ENCODE measurements at places on chromosomes 7 and 10. TPM values are rescaled to one million over a fixed set of nuclear protein-coding genes. Genes with fewer than 3 reads are reported as not detected.

DNA sequence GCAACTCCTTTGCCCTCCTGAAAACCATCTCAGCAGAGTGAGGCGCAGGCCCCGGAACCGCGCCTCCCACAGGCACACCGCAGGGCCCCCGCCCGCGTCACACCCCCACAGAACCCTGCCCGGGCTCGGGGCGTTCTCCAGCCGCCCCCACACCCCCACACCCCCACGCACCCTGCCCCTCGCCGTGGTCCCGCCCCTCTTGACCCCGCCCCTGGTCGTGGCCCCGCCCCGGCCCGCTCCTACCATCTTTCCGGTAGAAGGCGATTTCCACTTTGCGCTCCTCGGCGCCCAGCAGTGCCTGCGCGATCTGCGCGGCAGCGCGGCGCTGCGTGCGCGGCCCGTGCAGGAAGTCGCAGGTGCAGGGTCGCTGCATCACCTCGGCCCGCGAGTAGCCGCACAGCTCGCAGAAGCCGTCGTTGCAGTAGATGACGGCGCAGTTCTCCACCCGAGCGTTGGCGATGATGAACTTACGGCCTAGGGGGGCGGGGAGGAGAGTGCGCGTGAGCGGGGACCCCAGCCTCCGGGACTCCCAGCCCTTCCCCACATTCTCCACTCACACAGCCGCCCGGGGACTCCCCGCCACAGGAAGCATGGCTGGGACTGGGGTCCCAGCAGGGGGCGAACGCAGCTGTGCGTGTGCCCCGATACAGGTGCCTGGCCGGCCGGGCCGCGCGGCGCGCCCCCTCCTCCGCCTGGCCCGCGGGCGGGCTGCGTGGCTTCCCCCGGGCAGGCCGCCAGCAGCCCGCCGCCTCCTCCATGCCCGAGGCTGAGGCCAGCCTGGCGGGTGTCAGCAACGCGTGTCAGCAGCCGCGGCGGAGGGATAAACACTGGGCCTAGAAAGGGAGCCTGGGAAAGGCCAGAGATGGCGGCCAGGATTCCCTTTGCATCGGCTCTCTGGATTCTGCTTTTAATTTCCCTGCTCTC, 3.4 kb downstream of the KCNH2 start:
- H3K4me3 ChIP-seq: peak overlapping the region; percentile 86
- no peak overlapping the region for H3K27ac ChIP-seq
- H3K27me3 ChIP-seq: peaks cover 21% of the 10 kb centered on the region

- no peak overlapping the region for H3K4me3 ChIP-seq
- H3K36me3 ChIP-seq: no peaks in the 10 kb centered on the region
- no peak overlapping the region for H3K27ac ChIP-seq
- H3K27me3 ChIP-seq: no peaks in the 10 kb centered on the region
- peaks cover 9% of the 10 kb centered on the region for H3K4me1 ChIP-seq
These were observed 8.6 kb upstream of the CPED1 start for GRCh38 chr7:120979765-120980499.

DNA sequence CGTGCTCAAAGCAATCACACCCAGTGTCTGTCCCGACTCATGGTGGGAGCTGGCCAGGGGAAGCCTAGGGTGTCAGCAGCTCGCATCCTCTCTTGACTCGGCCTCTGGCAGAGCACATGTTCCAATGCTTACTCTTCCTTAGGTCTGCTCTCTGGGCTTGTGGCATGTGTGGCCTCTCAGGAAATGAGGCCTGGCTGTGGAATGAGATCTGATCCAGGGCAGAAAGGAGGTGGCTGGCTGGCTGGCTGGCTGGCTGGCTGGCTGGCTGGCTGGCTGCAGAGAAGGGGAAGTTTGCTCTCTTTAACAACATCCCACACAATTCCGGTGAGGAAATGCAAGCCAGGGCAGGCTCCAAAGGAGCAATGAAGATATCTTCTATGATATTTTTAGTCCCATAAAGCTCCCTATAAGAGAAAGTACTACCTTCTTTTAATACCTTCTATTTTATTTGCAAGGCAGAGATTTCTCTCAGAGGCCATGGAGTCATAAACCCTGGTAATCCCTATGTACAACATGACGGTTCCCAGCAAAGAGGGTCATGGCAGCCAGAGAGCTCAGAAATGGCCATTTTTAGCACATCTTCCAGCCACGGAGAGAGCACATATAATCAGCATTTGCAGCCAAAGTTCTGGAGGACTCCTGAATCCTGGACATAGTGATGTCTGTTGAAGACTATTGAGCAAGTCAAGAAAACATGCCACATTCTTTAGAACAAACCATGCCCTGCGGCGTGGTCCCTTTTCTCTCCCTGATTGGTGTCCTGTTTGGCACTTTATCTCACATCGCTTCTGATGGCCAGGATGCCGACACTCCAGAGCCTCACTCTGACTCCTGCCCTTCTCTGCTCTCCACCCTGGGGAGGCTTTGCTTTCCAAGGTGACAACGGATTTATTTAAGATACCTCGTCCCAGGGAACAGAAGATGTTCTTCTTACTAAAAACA, 153.7 kb downstream of the FANK1 start:
- no peak for DNase-seq
- H3K36me3 ChIP-seq: peaks cover 10% of the 10 kb centered on the region
- H3K4me1 ChIP-seq: no peaks in the 10 kb centered on the region
- no peak overlapping the region for H3K27ac ChIP-seq
- no peak overlapping the region for H3K4me3 ChIP-seq
- no peaks in the 10 kb centered on the region for H3K27me3 ChIP-seq

DNA sequence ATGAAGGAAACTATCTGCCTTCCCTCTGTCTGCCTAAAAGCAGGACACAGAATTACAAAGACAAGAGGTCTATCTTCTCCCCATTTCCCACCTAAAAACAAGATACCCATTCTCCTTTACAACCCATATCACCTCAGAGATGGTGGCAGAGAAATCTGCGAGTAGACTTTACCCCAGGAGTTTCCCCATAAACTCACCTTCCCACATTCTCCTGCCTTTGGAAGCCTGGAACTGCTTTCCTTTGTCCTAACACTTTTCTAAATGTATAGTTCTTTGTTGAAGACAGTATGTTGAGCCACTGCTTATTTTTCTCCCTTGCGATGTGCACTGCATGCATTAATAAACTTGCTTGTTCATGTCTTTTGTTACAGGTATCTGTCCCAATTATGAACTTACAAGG, 8.0 kb downstream of the SHTN1 start:
- no peaks in the 10 kb centered on the region for H3K36me3 ChIP-seq
- no peak overlapping the region for H3K4me3 ChIP-seq
- no peaks in the 10 kb centered on the region for H3K27me3 ChIP-seq
- H3K4me1 ChIP-seq: no peaks in the 10 kb centered on the region

The CCDC71L gene
- 18.5 TPM for total RNA-seq
